ENCODE measurements at places on chromosomes 4 and X.

DNA sequence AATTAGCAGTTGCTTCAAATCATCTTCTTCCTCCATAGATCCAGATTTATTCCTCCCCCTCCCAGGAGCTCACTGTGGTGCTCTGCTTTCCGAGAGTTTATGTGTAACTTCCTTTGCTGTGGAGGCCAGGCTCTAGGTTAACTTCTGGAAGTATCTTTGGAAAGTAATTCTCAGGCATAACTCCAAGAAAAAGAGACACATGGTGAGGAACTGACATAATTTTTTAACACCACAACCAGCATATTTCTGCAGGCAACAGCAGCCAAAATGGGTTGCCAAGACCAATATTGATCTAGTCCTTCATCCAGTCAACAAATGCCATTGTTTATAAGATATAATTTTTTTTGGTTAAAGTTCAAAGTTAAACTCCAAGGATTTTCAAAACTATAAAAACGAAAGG, 114.5 kb upstream of the RBPJ start:
- DNase-seq: peak; percentile 54

DNA sequence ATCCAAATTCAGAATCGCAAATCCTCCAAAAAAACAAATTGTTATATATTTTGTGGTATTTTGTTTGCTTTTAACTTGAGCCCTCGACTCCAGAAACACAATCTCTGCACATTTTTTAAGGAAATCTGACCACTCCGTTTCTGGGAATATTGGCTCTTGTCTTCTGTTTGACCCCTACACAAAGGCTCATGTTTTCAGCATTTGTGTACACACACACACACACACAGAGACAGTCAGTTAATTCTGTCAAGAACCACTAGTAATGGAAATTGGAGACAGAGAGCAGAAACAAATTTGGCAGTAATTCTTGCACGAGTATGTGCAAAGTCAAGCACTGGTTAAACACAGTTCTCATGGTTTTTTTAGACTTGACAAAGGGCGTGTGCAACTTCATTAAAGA, 115.4 kb downstream of the AFAP1 start:
- no peak for DNase-seq

- no peak for DNase-seq
These were observed 72.0 kb downstream of the EVC start for GRCh38 chr4:5782829-5783476.

DNA sequence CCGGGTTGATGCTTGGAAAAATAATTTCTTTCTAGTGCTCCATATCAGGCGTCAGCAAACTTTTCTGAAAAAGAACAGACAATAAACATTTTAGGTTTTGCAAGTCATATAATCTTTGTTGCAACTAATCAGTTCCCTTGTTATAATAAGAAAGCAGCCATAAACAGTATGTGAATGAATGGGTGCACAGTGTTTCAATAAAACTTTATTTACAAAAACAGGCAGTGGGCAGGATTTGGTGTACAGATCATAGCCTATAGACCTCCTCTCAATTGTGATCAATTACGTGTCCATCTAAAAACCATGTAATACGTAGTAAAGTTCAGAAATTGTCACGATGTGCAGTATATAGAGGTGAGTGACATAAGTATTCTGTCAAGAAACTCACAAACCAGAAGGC, 143.4 kb downstream of the AREG start:
- no peak for DNase-seq

DNA sequence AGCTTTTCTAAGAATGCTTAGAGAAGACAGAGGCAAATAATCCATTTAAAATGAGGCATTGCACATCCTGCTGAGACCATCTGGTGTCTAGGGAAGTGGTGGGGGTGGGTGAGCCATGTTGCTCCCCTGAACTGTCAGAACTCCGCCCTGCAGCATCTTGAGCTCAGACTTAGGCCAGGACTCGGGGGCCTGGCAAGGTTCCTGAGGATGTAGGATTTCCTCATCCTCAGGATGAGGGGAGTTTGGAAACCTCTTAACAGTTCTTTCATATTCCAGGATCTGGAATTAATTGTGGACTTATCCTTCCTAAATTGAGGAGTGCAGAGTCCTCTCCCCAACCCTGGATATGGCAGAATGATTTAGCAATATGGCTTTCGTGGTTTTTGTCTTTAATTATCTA, 6.6 kb downstream of the TLL1 start:
- DNase-seq: peak; percentile 68

- DNase-seq: no peak
These were observed 7.1 kb upstream of the C4orf54 start for GRCh38 chr4:99664716-99665115.

DNA sequence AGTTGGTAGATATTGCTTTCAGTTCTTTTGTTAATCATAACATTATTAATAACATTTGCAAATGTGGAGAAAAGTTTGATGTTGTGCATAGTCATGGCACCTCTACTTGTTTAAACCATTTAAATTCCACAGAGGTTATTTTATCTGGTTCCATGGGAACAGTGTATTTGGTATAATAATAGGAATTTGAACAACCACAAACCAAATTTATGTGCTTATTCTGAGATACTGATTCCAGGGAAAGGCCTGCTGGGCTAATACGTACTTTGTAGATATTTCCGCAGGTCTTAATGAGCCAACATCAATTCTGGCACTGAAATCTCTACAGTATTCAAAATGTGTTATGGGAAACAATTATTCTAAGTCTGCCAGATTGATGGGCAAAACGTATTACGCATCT, 319.0 kb downstream of the DKK2 start:
- no peak for DNase-seq

DNA sequence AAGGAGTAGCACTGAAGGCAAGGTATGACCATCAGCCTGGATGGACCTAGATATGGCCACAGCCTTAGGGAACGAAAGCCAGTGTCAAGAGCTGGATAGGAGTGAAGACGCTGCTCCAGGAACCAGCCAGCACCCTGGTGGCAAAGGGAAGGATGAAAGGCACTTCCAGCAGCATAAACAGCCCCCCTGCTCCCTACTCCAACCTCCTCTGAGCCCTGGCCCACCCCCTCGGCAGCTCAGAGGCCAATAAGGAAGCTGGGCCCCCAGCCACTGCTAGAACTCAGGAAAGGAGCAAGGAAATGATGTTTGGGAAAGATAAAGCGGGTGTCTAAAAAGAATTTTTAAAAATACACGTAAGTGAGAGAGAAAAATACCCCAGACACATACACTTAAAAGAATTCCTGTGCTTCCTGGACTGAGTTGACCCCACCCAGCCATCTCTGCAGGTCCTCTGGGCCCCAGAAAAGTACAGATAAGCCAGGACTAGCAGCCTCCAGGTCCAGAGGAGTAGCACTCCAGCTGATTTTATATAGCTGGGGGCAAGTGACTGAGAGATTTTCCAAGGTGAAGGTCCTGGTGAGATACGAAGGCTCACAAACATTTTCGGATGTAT, 170.4 kb downstream of the SHROOM4 start:
- no peak for DNase-seq

DNA sequence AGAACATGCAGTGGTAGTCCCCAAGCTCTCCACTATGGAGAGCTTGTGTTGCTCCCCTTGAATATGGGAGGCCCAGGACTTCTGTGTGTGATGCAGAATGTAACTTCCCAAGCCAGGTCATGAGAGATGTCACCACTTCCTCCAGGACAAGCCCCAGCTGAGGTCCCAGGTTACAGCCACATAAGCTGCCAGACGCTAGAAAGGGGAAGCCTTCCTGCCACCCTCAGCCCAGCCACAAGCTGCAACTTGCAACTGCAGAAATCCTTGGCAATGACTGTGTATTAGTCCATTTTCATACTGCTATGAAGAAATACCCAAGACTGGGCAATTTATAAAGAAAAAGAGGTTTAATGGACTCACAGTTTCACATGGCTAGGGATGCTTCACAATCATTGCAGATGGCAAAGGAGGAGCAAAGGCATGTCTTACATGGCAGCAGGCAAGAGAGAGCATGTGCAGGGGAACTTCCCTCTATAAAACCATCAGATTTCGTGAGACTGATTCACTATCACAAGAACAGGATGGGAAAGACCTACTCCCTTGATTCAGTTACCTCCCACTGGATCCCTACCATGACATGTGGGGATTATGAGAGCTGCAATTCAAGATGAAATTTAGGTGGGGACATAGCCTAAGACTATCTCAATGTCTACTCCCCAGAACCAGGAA, 91.5 kb upstream of the DHX15 start:
- DNase-seq: no peak

DNA sequence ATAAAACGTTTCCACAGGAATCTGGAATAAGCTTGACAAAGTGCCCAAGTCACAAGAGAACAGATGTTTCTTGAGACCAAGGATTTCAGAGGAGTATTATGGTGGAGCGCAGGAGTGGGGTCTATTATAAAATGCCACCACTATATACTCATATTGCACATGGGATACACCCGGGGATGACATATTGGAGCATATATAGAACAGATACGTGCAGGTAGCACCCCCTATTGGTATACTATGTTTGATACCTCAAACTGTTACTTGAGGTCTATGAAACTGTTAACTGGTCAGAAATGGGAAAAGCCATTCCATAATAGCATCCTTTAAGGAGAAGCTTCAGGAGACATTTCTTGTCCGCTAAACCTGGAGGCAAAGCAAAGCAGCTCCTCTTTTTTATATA, 86.0 kb downstream of the PCYT1B start:
- peak; percentile 12 for DNase-seq

DNA sequence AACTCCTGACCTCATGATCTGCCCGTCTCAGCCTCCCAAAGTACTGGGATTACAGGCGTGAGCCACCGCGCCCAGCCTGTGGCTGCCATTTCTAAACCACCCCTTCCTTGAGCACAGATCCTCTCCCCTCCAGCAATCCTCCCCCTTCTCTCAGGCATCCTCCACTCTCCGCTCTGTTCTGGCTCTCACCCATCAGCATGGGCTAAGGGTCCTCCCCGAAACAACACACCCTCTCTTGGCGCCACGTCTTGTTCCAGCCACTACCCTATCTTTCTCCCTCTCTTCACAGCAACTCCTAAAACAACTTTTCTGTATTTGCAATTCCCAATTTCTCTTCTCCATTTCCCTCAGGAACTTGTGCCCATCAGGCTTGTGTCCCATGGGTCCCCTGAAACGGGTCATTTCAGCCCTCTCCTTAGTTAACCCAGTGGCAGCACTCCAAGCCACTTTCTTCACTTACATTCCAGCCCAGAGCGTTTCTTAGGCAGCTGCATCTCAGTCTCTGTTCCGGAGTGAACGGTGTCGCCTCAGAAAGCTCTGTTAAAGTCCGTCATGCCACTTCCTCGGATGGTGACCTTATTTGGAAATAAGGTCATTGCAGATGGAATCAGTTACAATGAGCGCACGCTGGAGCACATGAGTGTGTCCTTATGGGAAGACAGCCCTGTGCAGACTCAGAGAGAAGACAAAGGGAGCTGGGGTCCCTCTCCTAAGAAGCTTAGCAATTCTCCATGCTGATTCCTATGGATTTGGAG, 28.3 kb upstream of the CLDN24 start:
- DNase-seq: no peak

- DNase-seq: no peak
These were observed 6.2 kb downstream of the NAT8L start for GRCh38 chr4:2065106-2065930.

DNA sequence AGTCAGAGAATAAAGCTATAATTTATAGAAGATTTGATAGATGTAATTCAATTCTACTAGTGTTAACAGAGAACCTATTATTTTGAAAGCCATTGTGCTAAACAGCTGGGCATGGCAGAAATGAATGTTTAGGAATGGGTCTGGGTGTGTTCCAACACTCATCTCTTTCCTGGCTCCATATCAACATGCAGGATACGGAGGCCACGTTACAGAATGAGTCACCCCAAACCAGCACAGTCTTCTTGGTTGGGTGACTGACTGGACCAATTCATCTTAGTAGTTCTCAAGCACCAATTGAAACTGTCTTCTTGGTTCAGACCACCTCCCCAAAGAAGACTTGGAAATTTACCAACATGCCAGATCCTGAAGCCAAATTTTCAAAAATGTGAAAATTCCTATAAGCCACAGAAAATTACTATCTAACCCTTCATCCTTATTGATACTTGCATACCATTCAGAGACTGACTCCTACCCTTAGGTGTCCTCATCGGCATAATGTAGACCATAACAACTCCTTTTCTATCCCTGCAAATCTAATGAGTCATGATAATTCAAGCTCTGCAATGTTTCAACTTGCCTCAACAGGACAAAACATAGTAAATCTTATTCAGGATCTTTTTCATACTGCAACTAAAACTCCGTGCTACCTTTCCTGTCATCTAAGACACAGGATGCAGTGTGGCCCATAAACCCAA, 52.0 kb upstream of the ATOH1 start:
- peak; percentile 66 for DNase-seq
